ENCODE measurements at places on chromosomes 4 and X.
A peak's percentile ranks its signal among the peaks of the same experiment; 100 is the strongest.

DNA sequence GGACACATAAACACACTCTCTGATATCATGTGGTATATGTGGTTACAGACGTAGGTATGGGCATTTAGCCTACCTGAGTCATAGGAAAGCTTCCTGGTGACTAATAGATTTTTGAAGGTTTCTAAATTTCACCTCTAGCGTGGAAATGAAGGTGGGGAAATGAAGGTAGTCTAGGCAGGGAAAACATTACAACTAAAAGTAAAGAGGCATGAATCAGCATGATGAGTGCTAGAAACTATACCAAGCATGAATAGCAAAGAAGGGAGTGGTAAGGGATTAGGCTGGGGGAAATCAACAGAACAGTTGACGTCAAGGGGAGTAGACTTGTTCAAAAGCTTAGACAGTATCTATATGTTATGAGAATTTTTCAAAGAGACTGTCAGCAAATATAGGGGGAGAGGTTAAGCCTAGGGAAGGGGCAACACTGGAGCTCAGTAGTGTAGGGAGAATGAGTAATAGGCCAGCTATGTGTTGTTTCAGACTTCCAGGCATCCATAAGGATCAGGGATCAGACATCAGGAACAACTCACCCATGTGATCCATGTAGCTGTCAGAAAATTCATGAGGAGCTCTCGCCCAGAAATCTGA, 279.3 kb upstream of the DIPK2B start:
- DNase-seq: no peak

GRCh38 chr4:152460488-152460887, 75.4 kb downstream of the FBXW7 start:
- no peak for DNase-seq

GRCh38 chr4:140094438-140095420, 59.3 kb downstream of the MAML3 start:
- DNase-seq: peak; percentile 70

- DNase-seq: no peak
Measured at GRCh38 chr4:171582961-171583581, 230.1 kb upstream of the GALNTL6 start.

DNA sequence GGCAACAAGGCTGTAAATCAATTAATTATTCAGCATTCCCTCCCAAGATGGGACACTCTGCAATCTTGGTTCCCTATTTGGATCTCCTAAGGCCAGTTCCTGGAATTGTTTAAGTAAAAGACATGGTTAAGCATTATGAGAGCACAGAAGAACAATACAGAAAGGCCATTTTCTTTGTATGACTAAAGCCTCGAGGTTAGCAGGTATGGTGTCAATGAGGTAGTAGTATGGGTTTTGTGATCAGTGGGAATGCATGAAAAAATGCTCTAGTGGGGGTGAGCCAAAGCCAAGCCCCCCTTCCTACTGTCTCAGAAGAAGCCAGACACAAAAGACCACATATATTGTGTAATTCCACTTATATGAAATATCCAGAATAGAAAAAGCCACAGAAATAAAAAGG, 61.7 kb upstream of the S100G start:
- DNase-seq: no peak

DNA sequence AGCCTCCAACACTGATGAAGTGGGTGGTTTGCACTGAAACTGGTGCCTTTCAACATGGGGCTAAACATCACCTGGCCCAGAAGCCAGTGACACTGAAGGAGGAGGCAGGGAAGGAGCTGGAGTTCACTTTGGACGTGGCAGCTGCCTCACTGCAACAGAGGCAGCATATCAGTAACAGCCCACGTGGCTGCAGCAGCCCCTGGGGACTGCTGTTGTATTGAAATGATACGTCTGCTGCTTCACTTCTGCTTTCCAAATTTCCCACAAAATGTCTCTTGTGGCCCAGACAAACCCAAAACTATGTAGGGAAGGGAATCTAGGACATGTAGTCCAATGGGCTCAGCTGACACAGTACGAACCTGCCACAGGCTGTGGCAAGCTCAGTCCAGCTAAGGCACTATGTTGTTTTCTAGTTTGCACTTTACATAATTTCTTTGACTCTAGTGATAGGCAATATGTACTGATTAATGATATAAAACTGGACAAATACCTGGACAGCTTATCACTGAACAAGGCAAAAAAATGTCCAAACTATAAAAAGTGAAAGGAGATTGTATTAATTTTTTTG, 84.7 kb upstream of the RAPGEF2 start:
- DNase-seq: no peak

DNA sequence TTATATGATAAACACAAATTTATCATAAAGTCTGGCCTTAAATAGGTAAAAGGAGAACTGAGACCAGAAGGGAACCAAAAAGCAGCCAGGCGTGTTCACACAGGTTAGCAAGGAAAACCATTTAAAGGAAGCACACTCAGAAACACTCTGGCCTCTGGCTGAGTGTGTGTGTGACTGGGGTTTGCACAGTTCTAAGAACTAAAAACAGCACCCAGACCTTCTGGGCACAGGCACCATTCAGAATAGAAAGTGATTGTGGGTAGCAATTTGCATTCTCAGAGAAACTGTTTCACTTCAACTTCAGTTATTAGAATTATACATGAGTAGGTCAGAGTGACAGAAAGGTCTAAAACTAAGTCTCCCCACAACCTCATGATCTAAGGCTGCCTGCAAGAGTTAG, 10.0 kb downstream of the GPR82 start:
- DNase-seq: no peak

GRCh38 chrX:40440866-40441265, 139.9 kb upstream of the ATP6AP2 start:
- DNase-seq: no peak

GRCh38 chr4:116838609-116839008, 246.8 kb downstream of the TRAM1L1 start:
- DNase-seq: no peak

- DNase-seq: no peak
Measured at GRCh38 chrX:154401045-154401799, 3.0 kb downstream of the RPL10 start.

GRCh38 chrX:10755439-10756334, 135.3 kb upstream of the MID1 start:
- DNase-seq: no peak

DNA sequence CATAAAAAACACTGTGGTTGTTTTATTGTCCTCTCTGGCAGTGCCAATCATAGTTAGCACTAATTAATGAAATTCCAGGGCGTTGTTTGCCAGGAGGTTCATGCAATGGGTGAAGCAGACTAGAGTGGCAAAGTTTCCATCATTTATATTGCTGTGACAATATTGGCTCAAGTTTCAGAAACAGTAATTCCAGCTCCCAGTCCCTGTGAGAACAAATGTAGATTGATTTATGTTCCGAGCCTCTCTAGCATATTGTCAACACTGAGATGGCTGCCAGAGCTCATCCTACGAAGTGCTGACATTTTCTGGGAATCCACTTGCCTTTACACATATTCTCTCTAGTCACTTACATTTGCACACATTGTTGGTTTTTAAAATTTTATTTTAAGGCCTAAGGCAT, 440.0 kb upstream of the IGFBP7 start:
- DNase-seq: no peak

DNA sequence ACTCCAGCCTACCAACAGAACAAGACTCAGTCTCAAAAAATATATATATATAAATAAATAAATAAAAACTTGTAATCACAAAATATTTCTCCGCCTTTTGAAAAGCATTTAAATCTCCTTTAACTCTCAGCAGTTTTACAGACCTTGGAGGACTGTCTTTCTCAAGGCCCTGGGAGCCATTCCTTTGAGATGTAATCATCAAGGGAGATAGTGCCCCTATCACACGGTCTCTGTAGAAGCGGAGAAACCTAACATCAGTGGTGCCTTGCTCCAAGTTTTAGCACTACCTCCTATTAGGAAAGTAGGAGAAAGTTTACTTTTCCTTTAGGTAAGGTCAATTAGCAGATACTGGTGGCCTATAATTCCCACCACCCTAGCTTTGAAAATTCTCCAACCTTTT, 58.5 kb downstream of the ANTXR2 start:
- DNase-seq: no peak

- DNase-seq: no peak
Measured at GRCh38 chr4:88489100-88489761, 32.3 kb downstream of the HERC5 start.

GRCh38 chr4:138035781-138036258, 206.3 kb downstream of the SLC7A11 start:
- DNase-seq: no peak

- DNase-seq: no peak
Measured at GRCh38 chr4:25290490-25291067, 22.0 kb upstream of the ZCCHC4 start.

- DNase-seq: no peak
Measured at GRCh38 chr4:85498068-85498733, 23.3 kb downstream of the ARHGAP24 start.

DNA sequence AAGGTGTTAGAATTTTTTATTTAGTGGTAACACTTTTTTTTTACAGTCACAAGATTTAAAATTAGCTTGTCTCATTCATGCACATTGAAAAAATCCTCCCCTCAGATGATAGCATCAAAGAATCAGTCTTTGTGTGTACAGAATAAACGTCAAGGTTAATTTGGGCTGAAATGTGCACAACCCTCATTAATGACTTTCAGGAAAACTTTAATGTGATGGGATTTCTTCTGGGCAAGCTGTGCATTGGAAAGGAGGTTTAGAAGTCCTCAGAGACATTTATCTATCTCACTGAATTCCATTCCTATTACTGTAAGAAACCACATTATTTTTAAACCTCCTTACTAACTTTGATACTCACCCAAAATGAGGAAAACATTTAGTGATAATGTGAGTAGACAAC, 88.2 kb upstream of the TECRL start:
- no peak for DNase-seq

GRCh38 chrX:6777238-6778002, 242.5 kb upstream of the VCX3A start:
- no peak for DNase-seq

GRCh38 chr4:62344915-62345314, 1144.8 kb downstream of the ADGRL3 start:
- DNase-seq: no peak

DNA sequence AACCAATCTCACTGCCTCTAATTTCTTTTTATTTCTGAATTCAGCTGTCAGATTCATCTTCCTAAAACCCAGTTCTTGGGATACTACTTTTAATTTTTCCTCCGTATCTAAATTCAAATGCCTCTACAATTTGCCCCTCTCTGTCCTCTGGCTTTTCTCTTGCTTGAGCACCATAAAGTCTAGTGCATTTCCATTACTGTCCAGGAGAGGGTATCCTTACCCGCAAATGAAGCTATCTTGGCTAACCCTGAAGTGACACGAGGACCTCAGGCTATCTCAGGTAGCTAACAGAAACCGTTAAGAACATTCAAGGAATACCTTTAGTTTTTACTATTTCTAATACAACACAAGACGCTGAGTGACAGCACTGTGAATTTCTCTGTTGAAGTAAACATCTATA, 49.4 kb upstream of the PRR32 start:
- DNase-seq: no peak

- no peak for DNase-seq
Measured at GRCh38 chr4:103591841-103592240, 127.9 kb downstream of the TACR3 start.

DNA sequence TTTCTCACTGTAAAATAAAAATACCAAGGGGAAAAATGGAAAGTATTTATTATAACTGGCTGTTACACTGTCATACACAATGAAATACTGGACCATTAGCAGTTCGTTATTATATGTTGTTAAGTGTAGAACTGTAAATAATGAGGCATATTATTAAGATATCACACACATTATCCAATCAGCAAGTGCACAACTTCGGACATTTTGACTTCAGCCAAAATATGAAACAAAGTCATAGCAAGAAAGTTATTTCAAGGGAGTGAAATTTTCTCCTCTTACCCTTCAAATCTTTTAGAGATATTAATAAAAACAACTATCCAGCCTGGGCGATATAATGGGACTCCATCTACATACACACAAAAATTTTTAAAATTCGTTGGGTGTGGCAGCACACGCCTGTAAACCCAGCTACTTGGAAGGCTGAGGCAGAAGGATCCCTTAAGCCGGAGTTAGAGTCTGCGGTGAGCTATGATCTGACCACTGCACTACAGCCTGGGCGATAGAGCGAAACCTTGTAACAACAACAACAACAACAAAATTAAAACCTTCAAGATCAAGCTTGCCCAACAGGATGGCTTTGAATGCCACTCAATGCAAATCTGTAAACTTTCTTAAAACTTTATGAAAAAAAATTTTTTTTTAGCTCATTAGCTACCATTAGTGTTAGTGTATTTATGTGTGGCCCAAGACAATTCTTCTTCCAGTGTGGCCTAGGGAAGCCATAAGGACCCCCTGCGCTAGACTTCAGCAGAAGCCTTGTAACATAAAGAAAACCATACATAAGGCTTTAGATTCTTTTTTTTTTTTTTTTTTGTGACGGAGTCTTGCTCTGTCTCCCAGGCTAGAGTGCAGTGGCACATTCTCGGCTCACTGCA, 1.3 kb upstream of the CISD2 start:
- DNase-seq: no peak

DNA sequence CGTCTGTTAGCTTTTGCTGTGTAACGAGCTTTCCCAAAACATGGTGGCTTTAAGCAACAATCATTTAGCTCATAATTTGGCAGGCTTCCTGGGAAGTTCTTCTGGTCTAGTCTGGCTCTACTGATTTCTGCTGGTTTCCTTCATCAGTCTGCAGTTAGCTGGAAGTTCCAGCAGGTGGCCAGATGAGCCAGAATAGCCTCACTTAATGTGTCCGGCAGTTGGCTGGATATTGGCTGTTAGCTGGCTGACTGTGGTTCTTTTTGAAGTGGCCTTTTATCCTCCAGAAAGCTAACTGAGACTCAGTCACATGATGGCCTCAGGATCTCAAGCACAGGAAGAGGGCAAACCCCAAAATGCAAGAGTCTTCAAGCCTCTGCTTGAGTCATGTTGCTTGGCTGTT, 34.9 kb downstream of the FTHL17 start:
- peak; percentile 8 for DNase-seq

DNA sequence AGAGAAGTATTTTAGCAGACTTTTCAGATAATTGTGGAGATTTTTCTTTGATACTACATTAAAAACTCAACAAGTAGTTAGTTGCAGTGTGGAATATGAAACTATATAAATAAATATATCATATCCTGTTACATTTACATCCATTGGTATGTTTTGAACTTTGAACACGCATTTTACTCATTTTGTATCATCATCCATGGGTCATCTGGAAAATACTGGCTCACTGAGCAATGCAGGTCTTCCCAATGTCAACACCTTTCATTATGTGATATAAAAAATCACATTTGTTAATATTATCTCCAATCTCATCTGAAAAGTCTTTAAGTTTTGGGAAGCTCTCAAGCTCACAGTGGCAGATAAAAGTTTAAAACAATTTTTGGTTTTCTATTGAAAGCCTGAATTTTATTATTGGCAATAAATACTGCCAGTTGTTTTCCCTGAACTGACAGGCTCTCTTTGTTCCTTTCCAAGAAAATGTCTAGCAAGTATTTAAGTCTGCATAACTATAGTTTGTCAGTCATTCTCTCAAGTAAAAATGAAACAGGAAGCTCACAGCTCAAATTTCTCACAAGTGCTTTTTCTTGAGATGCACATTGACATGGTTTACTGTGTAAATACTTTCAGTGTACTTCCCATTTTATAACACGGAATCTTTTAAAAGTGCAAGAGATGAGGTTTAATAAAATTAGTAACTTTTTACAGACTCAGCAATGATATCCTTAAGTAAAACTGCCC, 183.5 kb upstream of the GPC4 start:
- DNase-seq: no peak

All from dorsolateral prefrontal cortex (tissue), 122 donors.